Stimulated activated CD8-positive, alpha-beta memory T cell treated with anti-CD3 and anti-CD28 coated beads, Interleukin-7, amount 100 ng/mL, for 1 hour (primary cell): ENCODE measurements at places on chromosomes 2 and 18.

GRCh38 chr2:139160836-139161235 is 380.6 kb upstream of the NXPH2 start:
- no peak for DNase-seq

- no peak for DNase-seq
Measured at GRCh38 chr2:42007551-42007950, 40.3 kb upstream of the PKDCC start.

DNA sequence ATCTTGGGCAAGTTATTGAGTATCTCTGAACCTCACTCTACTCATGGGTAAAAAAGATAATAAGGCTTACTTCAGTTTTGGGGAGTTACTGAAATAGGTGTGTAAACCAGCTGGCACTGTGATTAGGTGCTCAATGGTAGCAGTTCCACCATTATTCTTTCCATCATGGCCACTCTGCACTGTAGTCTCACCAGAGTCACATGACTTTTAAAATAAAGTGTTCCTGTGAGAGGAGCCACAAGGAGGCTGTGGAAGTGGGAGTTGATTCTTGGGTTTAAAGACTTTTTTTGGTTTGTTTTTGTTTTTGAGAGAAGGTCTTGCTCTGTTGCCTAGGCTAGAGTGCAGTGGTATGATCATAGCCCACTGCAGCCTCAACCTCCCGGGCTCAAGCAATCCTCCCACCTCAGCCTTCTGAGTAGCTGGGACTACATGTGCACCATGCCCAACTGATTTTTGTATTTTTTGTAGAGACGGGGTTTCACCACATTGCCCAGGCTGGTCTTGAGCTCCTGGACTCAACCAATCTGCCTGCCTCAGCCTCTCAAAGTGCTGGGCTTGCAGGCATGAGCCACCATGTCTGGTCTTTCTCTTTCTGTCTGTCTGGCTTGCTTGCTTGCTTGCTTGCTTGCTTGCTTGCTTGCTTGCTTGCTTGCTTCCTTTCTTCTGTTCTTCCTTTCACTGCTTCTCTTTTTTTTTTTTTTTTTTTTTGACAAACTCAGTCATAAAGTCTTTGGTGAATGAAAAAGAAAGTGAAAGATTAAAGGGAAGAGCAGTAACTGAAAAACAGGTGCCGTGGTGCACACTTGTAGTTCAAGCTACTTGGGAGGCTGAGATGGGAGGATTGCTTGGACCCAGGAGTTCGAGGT is 21.2 kb upstream of the ACVR1 start:
- no peak for DNase-seq

DNA sequence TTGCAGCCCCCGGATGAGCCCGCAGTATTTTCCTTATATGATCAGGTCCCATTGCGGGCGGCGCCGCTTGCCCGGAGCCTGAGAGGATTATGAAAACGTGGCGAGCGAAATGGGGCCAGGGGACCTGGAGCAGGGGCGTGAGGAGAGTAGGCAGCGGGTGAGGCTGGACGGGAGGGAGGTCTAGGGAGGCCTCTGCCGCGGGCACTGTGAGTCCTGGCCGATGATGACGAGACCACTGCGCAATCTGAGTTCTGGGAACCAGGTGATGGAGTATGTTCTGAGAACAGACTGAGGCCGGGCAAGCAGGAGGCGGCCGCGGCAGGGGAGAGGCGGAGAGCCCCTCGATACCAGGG is 790 bp upstream of the ACAA2 start:
- DNase-seq = peak; percentile 52

- no peak for DNase-seq
Measured at GRCh38 chr2:40210968-40211353, 240.9 kb downstream of the SLC8A1 start.

DNA sequence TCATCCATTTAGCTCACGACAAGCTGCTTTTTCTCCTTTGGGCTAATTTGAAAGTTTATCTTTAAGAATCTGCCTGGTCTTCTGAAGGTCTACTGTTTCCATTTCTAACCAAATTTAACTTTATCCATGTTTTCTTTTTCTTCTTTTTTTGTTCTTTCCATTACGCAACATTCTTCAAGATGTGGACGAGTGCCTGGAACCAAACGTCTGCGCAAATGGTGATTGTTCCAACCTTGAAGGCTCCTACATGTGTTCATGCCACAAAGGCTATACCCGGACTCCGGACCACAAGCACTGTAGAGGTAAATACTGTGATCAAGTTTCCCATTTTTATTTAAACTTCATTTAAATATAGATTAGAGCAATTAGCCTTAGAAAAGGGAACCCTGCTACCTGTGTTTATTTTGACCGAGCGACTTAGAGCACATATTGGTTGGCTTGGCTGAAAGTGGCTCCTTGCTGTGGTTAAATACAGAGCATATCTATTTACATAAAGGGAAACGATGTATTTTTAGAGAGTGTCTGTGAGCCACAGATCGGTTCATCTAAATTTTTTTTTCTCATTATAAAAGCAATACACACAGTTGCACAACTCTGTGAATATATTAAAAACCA is 183.4 kb upstream of the RASGRP3 start:
- no peak for DNase-seq
